IPS DF 19.7 (cell line): ENCODE measurements at places on chromosomes 3 and 15.

DNA sequence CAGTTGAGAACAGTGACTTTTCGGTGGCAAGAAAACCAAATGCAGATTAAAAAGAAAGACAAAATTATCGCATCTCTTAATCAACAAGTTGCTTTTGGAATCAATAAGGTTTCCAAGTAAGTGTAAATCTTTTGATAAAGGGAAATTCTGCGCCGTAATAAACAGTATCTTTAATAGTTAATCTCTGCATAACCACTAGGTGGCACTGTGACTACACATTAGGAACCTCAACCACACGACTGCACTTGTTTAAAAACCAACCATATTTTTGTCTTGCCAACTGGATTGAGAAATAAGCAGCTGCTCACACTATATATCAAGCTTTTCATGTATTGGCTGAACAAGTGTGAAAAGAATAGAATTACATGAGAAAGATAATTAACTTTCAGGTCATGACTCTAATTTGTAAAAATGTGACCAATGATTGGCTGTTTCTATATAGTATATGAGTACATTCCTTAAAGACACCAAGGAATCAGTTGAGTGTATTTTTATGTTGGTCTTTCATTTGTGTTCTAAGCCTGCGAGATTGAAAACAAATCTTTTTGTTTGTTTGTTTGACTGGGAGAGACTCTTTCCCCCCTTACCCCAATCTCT is 72.7 kb downstream of the DZIP3 start:
- no peak for DNase-seq

DNA sequence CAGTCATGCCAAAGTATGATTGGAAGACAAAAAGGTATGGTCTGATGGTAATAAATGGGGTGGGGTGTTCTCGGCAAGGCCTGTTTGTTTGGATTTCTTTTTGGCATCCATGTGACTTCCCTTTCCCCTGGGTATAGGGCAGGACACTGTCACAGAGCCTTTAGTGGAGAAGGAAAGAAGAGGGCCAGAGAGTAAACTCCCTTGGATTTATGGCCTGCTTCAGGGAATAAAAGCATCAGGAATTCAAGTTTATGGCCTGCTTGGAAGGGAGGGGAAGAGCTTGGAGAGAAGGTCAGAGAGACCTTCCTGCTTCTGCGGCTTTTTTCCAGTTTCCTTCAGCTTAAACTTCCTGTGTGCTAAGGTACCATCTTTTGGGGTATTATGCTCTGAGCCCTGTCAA is 179.4 kb upstream of the ADAMTS9 start:
- no peak for DNase-seq

DNA sequence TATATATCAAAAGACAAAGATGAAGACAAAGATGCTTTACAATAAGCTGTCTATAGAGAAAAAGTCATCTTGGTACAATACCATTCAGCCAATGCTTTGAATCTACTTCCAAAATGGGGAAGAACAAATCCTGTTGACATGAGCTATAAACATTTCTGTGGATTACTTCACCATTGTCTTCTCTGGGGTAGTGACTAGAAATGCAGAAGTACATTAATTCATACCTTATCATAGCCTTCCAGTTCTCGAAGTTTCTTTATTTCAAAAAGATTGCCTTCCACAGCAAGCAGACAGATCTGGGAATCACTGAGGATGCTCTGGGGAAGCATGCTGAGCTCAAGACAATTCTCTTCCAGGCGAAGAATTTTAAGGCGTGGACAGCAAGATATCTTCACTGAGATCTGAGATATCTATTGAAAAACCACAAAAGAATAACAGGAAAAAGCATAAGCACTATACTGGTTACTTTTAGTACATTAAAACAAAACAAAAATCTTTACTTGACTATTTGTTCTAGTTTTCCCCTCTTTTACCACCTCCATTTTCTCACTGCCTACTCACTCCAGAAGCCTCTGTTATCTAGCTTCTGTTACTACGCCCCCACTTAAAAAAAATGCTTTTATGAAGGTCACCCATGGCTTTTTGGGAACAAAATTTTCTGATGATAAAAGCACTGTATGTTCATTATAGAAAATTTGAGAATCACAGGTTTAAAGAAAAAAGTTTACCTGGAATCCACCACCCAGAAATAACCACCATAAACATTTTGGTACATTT is 3.6 kb downstream of the LRRC57 start:
- DNase-seq, result no peak

- DNase-seq, result no peak
Observed at GRCh38 chr3:66350601-66351000, 129.8 kb downstream of the SLC25A26 start.

GRCh38 chr3:26647078-26647477 is 24.5 kb downstream of the LRRC3B start:
- DNase-seq, result no peak

DNA sequence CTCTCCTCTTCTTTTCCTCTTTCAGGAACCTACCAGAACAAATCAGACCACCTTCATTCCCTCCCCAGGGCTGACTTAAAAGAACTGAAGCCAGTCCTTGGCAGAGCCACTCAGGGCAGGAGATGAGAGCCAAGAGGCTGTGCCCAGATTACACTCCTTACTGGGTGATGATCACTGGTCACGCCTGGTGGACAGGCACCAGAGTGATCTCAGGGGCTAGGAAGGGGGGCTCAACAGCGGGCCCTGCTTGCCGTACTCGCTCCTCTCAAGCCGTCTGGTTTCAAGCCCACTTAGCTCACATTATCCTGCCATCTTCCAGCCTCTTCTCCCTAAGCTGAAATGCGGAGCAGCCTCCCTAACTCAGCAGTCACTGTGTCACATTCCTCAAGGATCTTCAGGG is 1.7 kb upstream of the FAH start:
- DNase-seq, result no peak

DNA sequence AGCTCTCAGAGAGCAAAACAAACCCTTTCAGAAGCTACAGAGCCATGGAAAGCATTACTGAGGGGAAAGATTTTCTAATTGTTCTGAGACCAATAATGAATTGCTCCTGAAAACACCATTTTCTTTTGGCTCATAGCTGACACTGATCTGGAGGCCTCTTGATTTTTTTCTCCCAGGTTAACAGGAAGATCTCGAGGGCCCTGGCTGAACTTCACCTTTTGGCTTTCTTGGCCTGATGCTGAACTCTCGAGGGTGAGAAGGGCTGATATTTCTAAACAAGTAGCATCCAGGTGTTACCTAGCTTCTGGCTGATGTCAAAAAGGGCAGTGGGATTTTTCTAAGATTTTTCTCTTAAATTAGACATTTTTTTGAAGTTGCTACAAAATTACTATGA is 19.9 kb upstream of the NFKBIZ start:
- no peak for DNase-seq

DNA sequence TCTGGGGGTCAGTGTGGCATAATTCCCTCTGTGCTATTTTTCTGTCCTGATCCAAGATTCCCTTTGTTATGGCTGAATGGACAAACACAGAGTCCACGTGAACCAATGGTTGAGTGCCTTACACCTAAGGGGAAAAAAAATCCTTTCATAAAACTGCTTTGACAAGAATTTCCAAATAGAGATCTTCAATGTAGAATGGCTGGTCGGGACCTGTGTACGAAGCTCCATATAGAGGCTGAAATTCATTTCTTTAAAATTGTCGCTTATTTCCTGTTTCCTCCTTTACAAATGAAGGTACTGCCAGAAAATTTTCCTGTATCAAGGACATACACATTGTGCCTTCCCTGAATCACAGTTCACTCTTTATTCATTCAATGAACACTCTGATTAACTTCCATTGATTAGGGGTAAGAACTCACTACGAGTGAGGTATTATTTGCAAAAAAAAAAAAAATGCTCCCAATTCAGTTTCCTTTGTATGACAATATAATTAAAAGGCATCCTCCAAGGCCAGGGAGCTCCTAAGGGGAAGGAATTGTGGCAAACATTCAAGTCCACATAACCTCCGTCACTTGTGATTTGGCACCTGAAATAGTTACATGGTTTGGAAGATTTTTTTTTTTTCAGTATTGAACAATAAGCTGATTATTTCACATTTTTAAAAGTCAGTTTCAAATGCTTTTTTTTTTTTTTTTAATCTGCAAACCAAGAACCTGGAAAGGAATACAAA is 293.8 kb downstream of the MEX3B start:
- no peak for DNase-seq

DNA sequence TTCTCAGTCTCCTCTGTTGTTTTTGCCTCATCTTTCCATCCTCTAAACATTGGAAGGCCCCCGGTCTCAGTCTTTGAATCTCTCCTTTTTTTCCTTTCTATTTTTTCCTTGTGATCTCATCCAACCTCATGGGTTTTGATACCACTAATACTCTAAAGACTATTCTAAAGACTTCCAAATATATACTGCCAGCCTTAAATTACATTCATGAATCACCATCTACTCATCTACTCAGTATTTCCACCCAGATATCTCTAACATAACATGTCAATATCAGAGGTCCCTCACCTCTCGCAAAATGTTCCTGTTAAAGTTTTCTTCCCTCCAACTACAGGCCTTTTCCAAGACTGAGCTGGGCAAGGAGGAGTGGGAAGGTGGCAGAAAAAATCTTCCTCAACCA is 282.5 kb upstream of the TTC14 start:
- no peak for DNase-seq

DNA sequence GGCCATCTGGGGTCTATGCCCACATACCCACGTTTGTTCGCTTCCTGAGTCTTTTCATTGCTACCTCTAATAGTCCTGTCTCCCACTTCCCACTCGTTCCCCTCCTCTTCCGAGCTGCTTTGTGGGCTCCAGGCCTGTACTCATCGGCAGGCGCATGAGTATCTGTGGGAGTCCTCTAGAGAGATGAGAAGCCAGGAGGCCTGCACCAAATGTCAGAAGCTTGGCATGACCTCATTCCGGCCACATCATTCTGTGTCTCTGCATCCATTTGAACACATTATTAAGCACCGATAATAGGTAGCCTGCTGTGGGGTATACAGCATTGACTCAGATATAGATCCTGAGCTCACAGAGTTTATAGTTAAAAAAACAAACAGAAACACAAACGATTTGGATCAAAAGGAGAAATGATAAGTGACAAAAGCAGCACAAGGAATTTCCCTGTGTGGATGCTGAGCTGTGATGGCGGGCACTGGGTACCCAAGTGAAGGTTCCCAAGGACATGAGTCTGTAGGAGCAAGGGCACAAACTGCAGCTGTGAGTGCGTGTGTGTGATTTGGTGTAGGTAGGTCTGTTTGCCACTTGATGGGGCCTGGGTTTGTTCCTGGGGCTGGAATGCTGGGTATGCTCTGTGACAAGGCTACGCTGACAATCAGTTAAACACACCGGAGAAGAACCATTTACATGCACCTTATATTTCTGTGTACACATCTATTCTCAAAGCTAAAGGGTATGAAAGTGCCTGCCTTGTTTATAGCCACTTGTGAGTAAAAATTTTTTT is 35.9 kb downstream of the NR1I2 start:
- DNase-seq, result peak; percentile 15

GRCh38 chr3:45182915-45183871 is 37.0 kb upstream of the CDCP1 start:
- DNase-seq, result no peak

GRCh38 chr3:189739378-189739777 is 108.2 kb downstream of the TP63 start:
- no peak for DNase-seq

DNA sequence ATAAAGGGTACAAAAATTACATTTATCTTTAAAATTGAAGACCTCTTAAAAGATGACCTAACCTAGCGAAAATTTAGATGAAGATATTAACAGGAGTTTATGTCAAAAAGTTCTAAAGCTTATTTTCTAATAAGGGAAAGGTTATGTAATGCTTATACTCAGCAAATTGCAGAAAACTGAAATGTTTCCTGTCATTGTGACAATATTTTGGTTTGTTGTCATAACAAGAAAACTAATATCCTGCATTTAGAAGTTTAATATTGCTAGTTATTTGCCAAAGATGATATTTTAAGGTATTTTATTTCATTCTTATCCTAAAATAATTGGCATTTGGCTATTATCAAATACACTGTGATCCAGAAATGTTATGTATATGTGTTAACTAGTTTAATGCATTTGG is 294.5 kb downstream of the C3orf38 start:
- DNase-seq, result no peak

GRCh38 chr3:143526011-143526545 is 322.2 kb downstream of the SLC9A9 start:
- DNase-seq, result no peak

GRCh38 chr15:35282965-35283496 is 197.9 kb upstream of the NANOGP8 start:
- DNase-seq, result no peak

DNA sequence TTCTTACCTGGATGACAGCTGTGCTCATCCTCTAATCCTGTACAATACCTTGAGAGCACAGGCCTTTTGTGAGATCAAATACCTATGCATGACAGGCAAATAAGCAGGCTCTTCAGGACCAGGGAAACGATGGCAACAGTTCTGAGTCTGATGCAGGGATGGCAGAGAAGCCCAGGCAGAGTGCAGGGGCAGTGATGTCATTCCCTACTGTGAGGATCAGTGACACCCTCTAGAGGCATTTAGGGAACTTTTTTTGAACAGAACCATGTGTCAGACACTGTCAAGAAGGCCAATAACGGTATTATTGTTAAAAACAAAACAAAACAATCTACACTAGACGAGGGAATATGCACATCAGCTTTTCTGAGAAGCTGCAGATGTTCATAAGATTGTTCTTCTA is 314.8 kb upstream of the CTDSPL start:
- DNase-seq, result no peak

- DNase-seq, result no peak
Observed at GRCh38 chr3:38740537-38740936, 75.5 kb downstream of the SCN10A start.

DNA sequence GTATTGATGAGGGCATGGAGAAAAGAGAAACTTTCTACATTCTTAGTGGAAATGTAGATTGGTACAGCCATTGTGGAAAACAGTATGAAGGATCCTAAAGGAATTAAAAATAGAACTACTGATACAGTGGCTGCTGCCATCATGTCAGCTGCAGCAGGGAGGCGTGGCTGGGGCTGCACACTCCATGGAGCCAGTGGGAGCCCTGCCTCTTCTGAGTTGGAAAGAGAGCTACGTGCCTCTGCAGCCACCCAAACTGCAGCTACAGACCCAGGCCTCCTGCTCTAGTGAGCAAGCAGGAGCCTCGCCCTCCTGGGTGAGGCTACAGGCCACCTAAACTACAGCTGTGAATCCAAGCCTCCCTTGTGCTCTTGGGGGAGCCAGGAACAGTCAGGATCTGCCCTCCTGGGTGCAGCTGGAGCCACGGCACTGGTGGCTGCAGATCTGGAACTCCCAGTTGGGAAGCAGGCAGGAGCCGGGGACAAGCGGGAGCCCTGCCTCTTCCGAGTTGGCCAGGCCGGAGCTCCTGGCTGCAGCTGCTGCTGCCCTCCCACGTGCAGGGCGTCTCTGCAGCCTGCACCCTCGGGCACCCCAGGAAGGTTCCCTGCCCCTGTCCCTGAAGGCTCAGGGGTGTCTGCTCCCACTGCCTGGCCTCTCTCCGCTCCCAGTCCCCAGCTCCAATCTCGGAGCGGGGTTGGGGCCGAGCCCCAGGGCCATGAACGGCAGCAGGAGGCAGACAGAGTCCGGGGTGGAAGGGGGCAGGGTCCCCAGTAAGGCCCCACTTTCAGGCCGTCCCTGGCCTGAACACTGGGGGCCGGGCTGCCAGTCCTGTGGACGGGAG is 64.5 kb downstream of the THBS1 start:
- DNase-seq, result no peak
